ENCODE measurements at places on chromosomes 2 and 18.

DNA sequence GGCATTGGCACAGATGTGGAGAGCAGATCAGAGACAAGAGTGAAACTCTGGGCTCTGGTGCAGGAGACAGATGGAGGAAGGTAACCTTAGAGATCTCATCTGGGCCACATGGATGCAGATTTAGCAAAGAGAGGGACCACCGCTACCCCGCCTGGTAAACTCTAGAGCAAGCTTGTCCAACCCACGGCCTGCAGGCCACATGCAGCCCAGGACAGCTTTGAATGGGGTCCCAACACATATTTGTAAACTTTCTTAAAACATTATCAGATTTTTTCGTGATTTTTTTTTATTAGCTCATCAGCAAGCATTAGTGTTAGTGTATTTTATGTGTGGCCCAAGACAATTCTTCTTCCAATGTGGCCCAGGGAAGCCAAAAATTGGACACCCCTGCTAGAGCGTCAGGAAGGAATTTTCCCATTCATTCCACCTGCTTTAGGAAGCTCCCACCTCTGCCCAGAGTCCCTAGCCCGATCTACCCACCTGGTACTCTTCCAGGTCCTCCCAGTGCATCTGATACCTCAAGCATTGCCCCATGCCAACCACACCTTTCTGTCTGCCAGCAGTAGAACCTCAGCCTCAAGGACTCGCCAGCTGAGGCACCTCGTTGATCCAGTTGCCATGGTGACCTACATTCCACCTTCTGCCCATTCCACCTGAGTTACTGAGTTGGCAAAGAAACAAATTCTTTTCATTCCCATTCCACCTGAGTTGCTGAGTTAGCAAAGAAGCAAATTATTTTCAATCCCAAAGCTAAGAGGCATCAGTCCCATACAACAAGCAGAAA, at the start of gene CIB4:
Gene CIB4, minus strand, starts transcription at position 586 of the 784 bp plus-strand sequence. Its CDS starts 52 bp downstream, at position 534.
- DNase-seq: no peak

DNA sequence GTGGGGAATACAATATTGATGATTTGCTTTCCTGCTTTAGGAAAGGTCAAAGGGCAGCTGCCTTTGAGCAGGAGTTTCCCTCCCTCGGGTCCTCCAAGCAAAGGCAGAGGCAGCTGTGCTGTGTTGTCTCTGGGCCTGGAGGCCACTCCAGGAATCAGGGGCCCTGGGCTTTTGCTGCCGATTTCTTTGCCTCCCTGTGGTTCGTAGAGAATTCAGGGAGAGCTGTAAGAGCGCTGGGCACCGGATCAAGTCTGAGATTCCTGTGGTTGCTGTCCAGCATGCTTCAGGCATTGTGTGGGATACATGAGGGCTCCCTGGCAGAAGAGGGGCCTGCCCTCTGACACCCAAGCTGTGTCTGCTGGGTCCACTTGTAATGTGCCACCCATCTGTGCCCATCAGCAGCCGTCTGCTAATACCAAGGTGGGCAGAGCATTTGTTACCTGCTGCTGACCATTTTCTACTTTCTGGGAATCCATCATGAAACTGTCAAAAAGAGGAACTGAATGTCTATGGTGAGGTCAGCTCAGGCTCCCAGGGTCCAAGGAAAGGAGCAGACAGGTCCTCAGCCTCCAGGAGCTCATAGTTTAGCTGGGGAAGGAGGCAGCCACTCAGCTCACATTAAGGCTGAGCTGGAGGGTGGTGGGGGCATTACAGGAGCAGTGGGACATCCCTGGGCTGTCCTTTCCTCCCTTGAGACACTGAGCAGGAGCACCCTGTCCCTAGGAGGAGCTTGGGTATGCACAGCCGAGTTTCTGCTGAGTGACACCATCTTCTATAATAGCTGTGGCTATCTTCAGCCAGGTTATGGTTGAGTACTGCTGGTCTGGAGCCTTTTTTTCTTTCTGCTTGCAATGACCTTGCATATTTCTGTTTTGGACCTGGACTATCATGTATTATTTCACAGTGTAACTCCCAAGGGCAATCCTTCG, 68.5 kb downstream of the CTIF start:
- no peak for DNase-seq

DNA sequence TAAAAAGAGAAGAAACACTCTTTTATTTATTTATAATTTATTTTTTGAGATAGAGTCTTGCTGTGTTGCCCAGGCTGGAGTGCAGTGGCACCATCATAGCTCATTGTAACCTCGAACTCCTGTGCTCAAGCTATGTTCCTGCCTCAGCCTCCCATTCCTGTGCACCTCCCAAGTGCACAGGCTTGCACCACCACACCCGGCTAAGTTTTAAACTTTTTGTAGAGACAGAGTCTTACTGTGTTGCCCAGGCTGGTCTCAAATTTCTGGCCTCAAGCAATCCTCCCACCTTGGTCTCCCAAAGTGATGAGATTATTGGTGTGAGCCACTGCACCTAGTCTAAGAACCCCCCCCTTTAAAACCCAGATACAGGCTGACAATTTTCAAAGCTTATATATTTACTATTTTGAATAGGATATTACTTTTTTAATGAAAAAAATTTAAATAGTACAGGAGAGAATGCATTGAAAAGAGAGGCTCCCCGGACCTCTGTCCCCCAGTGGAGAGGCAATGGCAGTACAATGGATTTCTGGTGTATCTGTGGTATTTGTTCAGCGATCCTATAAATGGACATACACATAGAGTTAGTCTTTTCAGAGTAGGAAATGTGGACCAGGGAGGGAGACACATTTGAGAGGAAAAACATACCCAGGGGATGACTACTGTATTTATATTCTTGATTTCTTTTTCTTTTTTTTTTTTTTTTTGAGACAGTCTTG, 48.1 kb upstream of the CNOT11 start:
- no peak for DNase-seq

- DNase-seq: no peak
These were observed 47.7 kb upstream of the TUBA3E start for GRCh38 chr2:130245976-130246375.

- DNase-seq: no peak
These were observed 157.1 kb downstream of the MC4R start for GRCh38 chr18:60215432-60215831.

- peak; percentile 48 for DNase-seq
These were observed at the start of gene ATOH8 for GRCh38 chr2:85753525-85754312. ATOH8 (plus strand) TSS chr2:85753991; CDS start chr2:85754190, 199 bp downstream.

GRCh38 chr2:69482471-69482870, 45.2 kb upstream of the NFU1 start:
- DNase-seq: no peak

GRCh38 chr2:60468382-60469085, 84.9 kb downstream of the BCL11A start:
- no peak for DNase-seq

- no peak for DNase-seq
These were observed 424.0 kb downstream of the RND3 start for GRCh38 chr2:150063432-150063889.

DNA sequence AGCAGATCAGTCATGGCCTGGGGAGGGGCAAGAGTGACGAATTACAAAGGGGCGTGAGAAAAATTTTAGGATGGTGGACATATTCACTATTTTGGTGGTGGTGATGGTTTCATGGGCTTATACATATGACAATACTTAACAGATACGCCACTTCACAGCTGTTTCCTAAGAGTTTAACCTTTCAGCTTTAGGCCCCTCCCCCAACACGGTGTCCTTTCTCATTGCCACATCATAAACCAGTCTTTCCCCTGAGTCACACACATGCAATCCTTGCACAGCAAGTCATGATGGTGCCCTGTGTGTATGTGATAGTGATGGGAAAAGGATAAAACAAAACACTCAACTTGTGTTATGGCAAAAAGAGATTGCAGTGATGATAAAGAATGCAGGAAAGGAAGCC, 47.6 kb upstream of the IL1R1 start:
- DNase-seq: no peak
